ENCODE measurements at places on chromosomes 7 and 10.
A peak's percentile ranks its signal among the peaks of the same experiment; 100 is the strongest.

- DNase-seq, result no peak
Observed at GRCh38 chr7:1259621-1260243, 27.1 kb downstream of the UNCX start.

DNA sequence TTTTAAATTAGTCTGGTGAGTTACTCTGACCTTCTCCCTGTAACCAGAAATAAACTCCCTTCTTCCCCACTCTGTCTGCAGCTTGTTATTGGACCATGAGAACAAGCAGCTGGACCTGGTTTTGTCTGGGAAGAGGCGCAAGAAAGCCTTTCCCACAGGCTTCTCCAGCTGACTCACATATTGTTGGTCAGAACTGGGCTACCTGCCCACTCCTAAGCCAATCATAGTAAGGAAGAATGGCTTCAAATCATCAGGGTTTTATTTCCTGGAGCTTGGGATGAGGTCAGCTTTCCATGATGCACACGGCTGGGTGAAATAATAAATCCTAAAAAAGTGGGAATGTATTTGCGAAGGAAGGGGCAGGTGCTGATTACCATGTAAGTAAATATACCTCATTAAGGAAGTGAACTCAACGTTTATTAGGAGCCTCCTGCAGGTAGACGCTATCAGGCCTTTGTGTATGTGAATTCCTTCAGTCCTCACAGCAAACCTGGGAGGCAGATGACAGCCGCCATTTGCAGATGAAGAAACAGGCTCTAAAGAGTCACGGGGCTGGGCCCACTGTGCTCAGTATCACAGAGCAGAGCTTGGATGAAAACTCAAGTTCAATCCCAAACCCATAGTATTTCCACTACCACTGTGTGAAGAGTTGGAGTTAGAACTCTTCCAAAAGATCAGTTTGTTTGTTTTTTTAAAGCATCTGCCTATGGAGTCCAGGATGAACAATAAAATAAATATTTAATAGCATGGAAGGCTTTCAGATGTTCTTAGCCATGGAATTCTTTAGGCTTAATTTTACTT lies 32.8 kb downstream of the IL15RA start:
- peak; percentile 53 for DNase-seq

DNA sequence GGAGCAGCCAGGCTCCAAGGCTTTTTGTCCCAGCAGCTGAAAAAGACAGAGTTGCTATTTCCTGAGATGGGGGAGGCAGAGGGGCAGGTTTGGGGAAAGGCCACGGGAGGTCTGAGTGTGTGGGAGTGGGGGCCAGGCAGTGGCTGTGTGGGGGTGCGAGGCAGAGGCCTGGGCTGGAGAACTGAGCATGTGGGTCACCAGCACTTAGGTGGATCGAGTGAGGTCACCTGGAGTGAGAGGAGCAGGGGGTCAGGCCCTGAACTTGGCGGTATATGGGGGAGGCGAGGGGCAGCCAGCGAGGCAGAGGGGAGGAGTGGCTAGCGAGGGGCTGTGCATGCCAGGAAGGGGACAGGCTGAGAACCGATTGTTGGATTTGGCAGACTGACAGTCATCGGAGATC lies 28.4 kb downstream of the IQCE start:
- no peak for DNase-seq

- no peak for DNase-seq
Observed at GRCh38 chr7:39184391-39184790, 206.7 kb downstream of the POU6F2 start.

DNA sequence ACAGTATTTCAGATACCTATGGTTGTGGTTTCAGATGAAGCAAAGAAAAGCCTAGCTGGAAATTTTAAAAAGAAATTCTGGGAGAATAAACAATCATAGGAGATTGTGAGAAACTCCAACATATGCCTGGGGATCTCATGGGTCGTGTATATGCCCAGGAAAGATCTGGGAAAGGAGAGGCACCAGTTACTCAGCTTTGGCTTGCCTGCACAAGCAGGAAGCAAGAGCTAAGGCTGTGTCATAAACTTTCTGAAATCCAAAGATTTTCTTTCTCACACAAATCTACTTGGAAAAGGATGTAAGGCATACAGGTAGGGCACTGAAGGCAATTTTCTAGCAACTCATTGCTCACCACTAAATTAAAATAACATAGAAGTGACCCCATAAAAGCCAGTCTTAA lies 373.6 kb downstream of the CDC14C start:
- DNase-seq, result no peak

DNA sequence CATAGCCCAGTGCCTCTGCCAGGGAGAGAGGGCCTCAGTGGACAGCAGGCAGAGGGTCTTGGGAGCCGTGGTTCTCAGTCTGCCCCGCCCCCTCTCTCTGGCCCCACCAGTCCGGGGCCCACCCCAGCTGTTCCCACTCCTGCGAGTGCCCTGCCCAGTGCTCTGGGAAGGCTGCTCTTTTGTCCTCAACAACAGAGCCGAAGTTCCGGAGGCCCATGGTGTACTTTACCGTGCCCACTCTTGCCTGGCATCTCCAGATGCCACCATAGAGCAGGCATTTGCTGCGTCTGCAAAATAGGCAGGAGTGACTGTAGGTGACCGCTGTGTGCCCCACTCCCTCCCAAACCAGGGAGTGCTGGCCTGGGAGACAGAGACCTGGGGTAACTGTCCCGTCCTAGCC lies 29.3 kb upstream of the PCBD1 start:
- DNase-seq, result no peak

- DNase-seq, result no peak
Observed at GRCh38 chr7:151320263-151320845, 21.3 kb upstream of the NUB1 start.

GRCh38 chr7:73448609-73449008 lies 15.0 kb downstream of the FZD9 start:
- DNase-seq, result no peak

- DNase-seq, result peak; percentile 2
Observed at GRCh38 chr7:45687721-45688120, 113.6 kb downstream of the ADCY1 start.

GRCh38 chr7:140889645-140890044 lies 35.1 kb downstream of the BRAF start:
- DNase-seq, result no peak

DNA sequence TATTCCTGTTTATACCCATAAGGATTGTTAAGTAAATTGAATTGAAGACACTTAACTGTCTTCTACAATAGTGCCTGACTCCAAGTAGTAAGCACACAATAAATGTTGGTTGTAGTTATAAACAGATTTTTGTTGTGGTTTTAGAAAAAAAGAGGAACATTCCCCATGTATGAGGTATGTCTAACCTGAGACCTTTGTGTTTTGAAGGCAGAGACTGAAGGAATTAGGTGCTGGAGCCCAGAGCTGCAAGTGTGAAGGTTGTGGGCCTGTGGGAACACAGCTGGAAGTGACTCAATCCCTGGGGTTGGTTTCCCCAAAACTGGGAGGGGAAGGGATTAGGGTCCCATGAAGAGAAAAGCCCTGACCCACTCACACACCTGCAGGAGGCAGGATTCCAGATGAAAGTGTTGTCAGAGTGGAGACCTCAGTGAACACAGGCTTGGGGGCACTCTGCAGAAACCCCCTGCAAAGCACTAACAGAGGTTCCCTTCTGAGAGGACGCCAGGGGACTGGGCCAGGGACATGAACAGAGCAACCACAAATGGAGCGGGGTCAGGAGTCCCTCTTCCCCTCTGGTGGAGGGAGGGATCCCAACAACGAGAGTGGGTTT lies 265.1 kb upstream of the KLF14 start:
- DNase-seq, result no peak

- no peak for DNase-seq
Observed at GRCh38 chr10:1644191-1644711, 93.1 kb downstream of the ADARB2 start.

GRCh38 chr7:99839287-99840021 lies 11.6 kb downstream of the CYP3A43 start:
- no peak for DNase-seq

GRCh38 chr10:1536341-1536740 lies 201.0 kb downstream of the ADARB2 start:
- DNase-seq, result no peak

DNA sequence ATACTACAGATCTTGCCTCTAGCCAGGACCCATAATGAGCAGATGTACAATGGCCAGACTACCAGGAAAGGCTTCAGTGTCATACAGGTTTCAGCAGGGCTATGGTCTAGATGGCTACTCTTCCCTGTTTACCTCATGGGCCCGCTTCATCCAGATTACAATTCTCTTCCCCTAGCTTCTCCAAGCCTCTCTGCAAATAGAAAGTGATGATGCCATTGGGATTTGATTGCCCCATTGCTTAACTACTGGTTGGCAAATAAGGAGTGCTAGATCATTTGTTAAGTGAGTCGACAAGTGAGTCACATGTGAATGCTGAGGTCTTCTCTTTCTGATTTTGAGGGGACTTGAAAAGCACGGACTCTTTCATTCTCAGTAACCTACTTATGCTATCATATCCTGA lies 361.5 kb upstream of the LRRTM3 start:
- DNase-seq, result no peak

- peak; percentile 74 for DNase-seq
Observed at GRCh38 chr10:5623081-5623748, 43.2 kb downstream of the ASB13 start.

DNA sequence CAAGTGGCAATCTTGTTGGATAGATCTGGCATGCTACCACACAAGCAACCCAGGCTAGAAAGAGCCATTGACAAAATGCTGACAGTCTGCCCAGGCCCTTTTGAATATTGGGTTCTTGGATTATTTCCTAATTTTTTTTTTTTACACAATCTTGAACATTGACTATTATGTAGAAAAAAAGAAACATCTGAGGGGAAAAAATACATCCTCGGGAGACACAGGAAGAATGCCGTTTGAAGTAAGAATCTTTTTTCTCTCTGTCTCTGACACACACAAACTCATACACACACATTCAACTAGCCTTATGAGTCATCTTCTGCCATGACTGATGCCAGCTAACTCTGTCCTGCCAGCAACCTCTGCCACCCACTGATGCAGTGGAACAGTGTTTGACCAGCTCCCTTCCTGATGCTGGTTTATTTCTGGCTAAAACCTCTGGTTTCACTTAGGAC lies 47.2 kb downstream of the SORBS1 start:
- DNase-seq, result no peak

DNA sequence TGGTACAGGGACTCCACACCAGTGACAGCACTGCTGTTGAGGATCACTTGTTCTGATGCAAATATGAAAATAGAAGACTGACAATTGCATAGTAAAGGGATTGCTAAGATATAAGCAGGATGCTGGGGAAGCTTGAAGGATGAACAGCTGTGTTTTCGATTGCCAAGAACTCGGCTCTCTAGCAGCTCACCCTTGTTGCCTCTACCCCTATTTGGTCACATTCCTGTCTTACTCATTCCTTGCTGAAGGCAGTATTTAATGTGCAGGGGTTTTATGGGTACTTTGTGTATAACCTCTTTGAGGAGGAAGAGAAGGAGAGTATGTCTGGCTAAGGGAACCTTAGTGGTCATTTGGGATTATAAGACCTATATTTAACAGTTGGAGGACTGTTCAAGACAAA lies 218.8 kb downstream of the AUTS2 start:
- DNase-seq, result no peak

- no peak for DNase-seq
Observed at GRCh38 chr10:46012746-46013145, 17.7 kb downstream of the NCOA4 start.

DNA sequence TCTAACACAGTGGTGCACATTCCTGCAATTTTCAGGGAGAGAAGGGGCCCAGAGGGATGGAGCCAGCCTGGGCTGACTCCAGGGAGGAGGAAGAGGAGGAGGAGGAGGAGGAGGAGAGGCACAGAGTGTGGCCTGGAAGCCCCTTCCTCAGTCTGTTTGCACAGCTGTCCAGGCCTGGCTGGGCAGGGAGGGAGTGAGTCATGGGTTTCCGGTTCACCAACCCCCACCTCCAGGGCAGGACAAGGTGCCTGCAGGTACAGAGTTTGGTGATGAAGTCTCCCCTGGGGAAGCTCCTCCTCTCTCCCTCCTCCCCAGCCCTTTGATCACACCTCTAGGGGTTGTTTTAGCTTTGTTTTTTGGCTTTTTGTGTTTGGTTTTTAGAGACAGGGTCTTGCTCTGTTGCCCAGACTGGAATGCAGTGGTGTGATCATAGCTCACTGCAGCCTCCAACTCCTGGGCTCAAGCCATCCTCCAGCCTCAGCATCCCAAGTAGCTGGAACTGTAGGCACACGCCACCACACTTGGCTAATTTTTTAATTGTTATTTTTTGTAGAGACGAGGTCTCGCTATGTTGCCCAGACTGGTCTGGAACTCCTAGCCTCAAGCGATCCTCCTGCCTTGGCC lies 77.5 kb upstream of the CUX1 start:
- DNase-seq, result no peak

DNA sequence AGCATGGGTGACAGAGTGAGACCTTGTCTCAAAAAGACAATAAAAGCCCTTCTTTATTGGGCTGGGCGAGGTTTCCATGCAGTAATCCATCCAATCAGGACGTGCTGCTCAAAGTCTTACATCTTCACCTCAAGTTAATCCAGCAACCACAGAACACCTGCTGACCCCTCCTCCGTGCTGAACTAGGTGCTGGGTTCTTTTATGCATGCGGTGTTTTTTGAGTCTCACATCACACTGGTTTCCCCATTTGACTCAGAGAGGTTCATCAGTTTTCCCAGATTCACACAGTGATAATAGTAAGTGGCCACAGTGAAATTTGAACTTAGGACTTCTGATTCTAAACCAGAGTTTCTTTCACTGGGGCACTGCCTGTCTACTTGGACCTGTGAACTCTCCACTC lies 58.3 kb upstream of the GTF2I start:
- DNase-seq, result no peak

DNA sequence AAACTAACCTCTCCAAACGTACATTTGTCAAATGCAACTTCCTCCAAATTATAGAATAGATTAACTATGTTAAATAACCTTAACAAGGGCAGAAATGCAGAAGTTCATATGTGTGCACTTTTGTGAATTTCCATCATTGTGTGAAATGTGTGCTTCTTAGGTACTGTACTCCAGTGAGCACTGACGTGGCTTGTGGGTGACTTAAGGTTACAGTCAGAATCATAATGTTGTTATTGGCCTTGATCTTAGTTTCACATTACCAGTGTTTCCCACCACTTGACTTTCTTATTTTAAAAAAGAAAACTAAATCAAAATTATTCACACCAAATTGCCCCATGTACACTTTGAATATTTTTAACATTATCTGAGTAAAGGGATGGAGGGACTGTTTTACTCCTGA lies 155.1 kb upstream of the FZD8 start:
- DNase-seq, result no peak

- no peak for DNase-seq
Observed at GRCh38 chr7:138838166-138838565, 40.2 kb upstream of the ATP6V0A4 start.

DNA sequence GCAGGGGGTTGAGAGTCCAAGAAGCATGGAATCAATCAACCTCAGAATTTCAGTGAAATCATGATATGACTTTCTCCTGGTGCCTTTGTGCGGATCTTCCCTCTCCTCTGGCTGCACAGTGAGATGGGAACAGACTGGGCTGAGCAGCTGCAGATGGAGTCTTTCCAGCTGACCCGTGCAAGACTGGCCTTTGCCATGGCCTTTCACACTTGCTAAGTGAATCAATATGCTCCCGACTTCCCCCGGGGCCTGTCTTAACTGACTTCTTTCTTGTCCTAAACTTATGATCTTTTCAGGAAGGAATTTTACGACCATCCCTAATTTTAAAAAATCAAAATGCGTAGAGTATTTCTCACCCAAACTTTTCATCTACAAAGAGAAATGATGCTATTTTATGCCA lies 469.9 kb downstream of the GALNT17 start:
- DNase-seq, result peak; percentile 51

- no peak for DNase-seq
Observed at GRCh38 chr7:95550546-95550945, 45.8 kb downstream of the PDK4 start.
